ENCODE measurements at places on chromosomes 12 and 14.

DNA sequence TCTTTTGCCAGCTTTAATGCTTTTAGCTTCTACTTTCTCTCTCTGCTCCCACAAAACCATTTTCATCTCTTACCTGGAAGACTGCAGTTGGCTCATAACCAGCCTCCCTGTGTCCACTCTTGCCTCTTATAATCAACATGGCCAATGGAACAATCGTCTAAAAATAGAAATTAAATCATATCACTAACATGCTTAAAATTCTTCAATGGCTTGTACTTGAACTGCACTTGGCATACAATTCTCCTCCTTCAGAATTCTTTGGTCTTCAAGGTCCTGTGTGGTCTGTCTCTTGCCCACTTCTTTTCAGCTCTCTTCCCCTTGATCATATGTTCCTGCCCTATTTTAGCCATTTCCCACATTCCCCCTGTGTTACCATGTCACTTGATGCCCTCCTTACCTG, 342.2 kb downstream of the ATP23 start:
- DNase-seq = no peak

- DNase-seq = no peak
Measured at GRCh38 chr14:34368971-34369647, 92.9 kb downstream of the SPTSSA start.

GRCh38 chr14:35285168-35286002, 6.8 kb upstream of the PSMA6 start:
- no peak for DNase-seq

- DNase-seq = no peak
Measured at GRCh38 chr12:88691811-88692210, 111.5 kb upstream of the KITLG start.

DNA sequence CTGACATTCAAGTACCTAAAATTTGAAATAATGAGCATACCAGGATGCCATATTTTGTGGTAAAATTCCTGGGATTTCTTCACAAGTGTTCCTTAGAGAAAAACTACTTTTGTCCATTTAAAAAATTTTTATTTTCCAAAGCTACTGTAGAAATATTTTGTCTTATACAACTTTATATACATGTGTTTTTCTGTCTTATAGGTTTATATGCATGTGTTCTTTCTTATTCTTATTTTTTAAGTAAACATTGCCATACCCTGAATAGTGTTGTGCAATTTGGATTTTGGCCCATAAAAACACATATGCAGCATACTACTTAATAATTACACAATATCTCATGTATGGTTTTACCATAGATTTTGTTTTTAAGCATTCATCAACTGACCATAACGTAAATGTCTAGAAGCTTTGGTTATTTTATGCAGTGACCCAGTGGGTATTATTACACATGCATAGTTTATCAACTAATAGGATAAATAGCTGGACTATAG, 1107.4 kb upstream of the SEL1L start:
- DNase-seq = no peak

DNA sequence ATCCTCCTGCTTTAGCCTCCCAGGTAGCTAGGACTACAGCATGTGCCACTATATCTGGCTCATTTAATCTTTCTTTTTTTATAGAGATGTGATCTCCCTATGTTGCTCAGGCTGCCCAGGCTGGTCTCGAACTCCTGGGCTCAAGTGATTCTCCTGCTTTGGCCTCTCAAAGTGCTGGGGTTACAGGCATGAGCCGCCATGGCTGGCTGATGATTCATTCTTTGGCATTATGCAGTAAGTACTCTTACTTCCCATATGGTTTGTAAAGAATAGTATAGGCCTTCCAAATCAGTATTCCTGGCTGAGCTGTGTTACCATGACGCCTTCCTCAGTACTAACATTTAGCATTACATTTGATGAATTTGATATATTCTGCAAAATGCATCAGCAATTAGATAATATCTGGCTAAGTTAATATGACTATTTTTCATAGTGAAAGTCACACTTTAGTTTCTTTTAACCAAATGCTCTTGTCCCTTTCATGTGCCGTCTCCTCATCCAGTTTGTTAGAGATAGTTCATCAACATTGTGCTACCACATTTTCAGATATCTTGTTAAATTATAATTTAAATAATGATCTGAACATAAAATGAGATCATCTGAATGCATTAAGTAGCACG, 3.2 kb upstream of the MIA2 start:
- DNase-seq = no peak
